ENCODE measurements at places on chromosomes 3 and 15. TPM values are rescaled to one million over a fixed set of nuclear protein-coding genes. Genes with fewer than 3 reads are reported as not detected.
A peak's percentile ranks its signal among the peaks of the same experiment; 100 is the strongest.

The CHDH gene
- 2.2 TPM for total RNA-seq

DNA sequence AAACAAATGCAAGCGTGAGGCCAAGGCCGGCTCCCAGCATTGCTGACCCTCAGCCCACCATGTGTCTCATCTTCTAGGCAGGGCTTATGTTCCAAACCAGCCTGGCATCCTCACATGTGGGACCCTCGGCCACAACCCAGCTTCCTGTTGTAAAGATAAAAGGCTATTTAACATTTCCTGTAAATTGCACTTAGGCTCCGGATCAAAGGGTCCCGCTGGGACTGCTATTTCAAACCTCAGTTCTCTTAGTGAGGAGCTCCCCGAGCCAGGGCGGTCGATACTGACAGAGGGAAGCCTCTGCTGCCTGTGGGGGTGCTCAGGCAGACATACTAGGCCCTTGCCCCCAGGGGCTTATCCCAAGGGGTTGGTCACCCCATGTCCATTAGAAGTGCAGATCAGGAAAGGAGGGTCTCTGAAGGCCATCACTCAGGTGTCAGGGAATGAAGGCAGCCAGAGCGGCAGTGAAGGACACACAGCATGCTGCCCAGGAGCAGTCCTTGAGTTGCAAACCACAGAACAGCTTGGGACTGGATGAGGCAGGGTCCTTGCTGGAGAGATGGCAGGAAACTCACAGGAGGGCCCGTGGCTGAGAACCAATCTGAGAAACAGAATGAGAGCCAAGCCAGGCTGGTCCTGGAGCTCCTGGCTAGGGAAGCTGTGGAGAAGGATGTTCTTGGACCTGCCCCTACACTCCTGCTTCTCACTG, 239.9 kb downstream of the TLE3 start:
- DNase-seq = no peak
- H3K4me3 ChIP-seq = no peak overlapping the region
- no peaks in the 10 kb centered on the region for H3K27me3 ChIP-seq

DNA sequence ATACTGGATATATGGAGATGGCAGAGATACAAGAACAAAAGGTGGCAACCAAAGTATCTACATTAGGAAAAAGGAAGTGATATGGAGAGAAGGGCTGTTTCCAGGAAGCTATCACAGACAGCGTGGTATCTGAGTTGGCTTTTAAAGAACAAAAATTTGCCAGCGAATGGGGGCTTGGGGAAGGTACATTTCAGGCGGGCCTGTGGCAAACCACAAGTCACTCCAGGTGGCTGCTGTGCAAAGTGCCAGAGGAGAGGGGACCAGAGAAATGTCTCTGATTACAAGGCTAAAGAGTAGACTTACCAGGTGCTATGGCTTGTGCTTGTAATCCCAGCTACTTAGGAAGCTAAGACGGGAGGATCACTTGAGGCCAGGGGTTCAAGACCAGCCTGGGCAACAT, 91.1 kb downstream of the MSL2 start:
- H3K27ac ChIP-seq = no peak overlapping the region
- peaks cover 50% of the 10 kb centered on the region for H3K36me3 ChIP-seq
- H3K4me3 ChIP-seq = no peak overlapping the region
- DNase-seq = no peak
- no peaks in the 10 kb centered on the region for H3K27me3 ChIP-seq
- H3K4me1 ChIP-seq = no peaks in the 10 kb centered on the region

GRCh38 chr3:43153216-43154083, 47.6 kb upstream of the POMGNT2 start:
- H3K27ac ChIP-seq = no peak overlapping the region
- DNase-seq = peak; percentile 76
- no peak overlapping the region for H3K4me3 ChIP-seq
- no peaks in the 10 kb centered on the region for H3K27me3 ChIP-seq

- no peaks in the 10 kb centered on the region for H3K36me3 ChIP-seq
- no peaks in the 10 kb centered on the region for H3K4me1 ChIP-seq
- H3K27me3 ChIP-seq = no peaks in the 10 kb centered on the region
- no peak overlapping the region for H3K27ac ChIP-seq
These were observed 71.9 kb upstream of the SLC6A6 start for GRCh38 chr3:14330508-14330907.

Measured in right atrium auricular region (tissue), 2 donors.